ENCODE measurements at places on chromosomes 2 and 18.

DNA sequence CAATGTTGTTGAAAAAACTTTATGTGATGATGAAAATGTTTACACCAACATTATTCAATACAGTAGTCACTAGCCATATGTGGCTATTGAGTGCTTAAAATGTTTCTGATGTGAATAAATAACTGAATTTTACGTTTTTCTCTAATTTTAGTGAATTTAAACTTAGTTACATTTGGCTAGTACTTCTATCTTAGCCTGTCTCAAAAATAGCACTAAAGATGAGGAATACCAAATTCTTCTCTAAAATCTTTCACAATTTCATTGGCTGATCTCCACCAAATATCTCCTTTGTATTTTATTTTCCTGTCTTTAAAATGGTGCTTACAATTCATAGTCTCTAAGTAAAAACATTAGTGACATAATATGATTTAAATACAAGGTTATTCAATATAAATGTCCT is 83.7 kb upstream of the RND3 start:
- DNase-seq = no peak

DNA sequence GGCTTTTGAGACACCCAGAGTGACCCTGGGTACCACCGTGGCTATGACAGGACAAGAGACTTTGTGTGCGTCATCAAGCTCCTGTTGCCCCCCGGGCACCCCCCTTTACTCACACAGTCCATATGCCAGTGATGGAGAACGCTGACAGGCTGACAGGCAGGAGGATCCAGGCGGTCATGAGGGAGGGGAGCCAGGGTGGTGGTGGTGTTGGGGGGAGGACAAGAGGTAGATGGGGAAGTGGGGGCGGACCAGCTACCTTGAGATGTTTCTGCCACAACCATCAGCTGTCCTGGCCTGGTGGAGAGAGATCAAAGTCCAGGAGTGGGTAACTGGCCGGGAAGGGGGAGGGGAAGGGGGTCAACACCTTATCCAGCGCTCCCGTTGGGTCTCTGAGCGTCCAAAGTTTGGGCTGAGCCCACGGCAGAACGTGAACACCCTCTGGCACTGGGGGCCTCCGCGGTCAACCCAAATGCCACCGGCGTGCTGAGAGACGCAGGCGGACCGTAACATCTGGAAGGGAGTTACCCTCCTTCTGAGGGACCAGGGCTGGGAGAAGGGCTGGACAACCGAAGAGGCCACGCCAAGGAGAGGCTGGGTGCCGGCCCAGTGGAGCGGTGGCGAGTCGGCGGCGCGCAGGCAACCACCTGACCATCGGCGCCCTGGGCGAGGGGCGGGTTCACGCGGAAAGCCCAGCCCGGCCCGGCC is 575 bp downstream of the TMEM150A start:
- no peak for DNase-seq

DNA sequence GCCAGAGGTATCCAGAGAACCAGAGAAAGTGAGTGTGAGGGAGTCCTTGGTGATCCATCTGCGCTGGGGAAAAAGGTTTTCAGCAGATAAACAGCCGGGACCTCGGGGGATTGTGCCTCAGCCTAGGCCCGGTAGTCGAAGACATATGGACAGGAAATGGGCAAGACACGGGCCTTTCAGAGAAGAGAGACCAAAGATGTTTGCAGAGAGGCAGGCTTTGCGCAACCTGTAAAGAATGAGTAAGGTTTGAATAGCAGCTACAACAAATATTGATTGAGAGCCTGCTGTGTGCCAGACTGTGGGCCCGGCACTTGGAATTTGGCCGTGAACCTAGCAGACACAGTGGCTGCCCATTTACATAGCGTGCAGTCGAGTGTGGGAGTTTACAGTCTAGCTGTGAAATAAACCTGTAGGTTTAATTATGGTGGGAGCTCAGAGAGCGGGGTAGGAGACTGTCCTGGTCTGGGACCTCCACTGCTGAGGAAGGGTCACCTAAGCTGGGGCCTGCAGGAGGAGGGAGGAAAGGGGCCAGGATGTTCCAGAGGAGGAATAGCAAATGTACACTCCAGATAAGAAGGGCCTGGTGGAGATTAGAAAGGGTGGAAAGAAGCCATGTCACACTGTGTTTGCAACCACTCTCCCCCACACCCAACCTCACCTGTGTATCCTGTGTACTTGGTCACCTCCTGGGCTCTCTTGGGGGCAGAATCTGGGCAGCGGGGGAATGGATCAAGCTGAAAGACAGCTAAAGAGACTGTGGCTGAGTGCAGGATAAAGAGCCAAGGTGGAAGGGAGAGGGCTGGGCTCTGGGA is 3.0 kb downstream of the SH2D6 start:
- no peak for DNase-seq

DNA sequence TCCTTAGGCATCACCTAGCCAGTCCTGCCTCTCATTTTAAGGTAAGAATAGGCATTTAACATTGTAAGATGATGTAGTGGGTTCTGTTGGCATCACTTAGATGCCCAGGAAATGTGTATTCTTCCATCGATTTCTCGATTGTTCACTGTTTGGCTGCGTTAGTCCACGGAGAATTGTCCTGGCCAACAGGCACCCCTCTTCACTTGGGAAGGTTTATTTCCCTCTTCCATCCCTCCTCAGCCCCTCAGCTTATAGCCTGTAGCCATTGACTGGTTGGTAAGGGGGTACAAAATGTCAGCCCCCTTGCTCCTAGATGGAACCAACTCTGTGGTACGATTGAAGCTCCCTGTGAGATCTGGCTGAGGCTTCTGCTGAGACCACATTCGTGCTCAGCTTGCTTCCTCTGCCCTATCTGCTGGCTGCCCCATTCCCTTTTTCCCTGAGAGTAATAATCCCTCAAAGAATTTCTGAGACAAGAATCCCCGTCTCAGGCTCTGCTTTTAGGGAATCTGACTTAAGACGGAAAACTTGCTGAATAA is 43.4 kb downstream of the PLEKHA3 start:
- DNase-seq = no peak

DNA sequence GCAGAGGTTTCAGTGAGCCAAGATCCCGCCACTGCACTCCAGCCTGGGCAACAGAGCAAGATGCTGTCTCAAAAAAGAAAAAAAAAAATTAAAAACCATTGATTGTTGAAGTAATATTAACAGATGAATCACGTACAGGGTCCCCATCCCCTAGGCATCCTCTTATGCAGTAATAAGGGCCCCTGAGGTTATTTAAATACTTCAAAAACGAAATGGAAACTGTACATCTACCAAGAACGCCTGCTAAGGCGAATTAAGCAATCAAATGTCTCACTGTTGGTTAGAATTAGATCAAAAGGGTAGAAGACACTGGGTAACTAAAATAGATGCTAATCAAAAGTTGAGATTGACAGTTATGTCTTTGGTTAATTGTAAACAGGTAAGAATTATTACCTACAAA is 7.5 kb downstream of the TRABD2A start:
- DNase-seq = no peak

- no peak for DNase-seq
Measured at GRCh38 chr18:72840109-72840508, 27.7 kb downstream of the NETO1 start.

DNA sequence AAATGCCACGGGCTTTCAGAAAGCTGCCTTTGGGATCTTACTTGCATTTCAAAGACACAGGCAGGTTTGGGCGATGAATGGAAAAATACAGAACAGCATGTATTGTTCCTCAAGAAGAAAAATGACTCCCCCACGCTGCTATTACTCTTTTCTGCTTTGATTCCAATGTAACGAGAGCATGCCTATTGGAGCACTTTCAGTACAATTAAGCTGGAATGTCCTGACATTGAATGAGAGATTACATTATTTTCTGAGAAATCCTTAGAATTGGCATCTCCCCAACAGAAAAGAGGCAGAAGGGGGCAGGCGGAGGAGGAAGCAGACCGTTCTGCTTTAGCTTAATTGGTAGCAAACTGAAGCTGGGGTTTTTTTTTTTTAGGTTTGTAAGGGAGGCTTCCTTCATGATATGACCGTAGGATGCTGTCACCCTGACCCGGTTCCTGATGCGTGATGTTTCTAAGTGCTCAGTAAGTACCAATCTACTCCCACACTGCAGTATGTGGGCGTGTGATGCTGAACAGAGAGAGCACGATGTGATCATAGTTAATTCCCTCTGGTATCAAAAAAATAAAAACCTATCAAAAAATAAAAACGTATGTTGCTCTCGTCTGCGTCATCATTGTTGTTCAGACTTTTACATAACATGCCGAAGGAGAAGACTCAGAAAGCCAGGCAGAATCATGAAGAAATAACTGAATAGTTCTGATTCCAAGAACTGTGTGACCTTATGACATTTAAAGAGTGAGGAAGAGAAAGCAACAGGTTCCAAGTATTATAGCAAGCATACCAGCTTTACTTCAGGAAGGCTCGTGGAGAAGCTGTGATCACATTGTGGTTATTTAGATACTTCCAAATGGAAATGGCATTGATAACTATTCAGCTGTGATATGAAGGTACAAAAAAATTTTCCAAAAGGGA is 40.5 kb downstream of the LONRF2 start:
- DNase-seq = no peak

DNA sequence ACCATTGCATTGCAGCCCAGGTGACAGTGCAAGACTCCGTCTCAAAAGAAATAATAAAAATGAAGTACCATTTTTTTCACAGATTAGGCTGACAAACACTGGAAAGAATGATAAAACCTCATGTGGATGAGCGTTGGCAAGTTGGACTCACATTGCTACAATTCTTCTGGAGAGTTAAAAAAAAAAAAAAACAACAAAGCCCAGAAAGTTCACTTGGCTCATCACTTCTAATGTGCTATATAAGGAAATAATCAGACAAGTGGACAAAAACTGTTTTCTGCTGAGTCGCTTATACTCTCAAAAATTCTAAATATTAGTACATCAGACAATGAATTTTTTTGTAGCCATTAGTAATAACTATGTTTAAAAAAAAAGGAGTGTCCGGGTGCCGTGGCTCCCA is 38.4 kb downstream of the PKP4 start:
- DNase-seq = no peak

GRCh38 chr2:120949957-120950590 is 214.4 kb downstream of the GLI2 start:
- no peak for DNase-seq

GRCh38 chr2:20450201-20450999 is 3.5 kb downstream of the RHOB start:
- no peak for DNase-seq

DNA sequence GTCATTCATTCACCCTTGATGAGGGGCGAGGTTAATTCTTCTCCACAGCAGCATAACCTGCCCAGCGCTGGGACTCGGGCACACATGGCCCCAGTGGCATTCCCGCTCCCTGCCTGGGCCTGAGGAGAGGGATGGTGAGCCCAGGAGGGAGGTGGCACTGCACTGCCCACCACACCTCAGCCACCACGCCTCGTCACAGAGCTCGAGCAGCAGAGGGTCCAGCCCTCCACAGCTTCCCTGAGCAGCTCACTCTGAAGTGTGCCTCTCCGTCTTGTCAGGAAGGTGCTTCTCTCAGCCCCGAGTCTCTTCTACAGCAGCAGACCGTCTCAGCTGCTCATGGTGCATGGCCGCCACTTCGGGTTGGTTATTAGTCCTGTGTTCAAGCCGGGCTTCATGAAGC is 34.9 kb downstream of the COA5 start:
- no peak for DNase-seq

DNA sequence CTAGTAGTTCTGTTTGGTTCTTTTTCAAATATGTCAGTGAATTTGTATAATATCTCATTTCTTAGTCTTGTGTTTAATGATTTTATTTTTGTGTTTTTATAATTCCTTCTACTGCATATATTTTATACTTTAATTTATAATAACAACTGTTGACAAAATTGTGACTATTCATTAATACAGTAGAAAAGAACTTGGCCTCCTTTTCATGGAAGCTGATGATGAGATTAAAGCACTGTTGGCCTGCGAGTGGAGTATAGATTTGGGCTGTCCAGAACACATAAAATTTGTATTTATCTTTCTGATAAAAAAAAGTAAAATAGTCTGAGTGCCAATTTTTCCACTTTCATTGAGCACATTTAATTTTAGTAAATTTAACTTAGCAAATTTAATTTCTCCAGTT is 12.1 kb downstream of the CFLAR start:
- DNase-seq = no peak

DNA sequence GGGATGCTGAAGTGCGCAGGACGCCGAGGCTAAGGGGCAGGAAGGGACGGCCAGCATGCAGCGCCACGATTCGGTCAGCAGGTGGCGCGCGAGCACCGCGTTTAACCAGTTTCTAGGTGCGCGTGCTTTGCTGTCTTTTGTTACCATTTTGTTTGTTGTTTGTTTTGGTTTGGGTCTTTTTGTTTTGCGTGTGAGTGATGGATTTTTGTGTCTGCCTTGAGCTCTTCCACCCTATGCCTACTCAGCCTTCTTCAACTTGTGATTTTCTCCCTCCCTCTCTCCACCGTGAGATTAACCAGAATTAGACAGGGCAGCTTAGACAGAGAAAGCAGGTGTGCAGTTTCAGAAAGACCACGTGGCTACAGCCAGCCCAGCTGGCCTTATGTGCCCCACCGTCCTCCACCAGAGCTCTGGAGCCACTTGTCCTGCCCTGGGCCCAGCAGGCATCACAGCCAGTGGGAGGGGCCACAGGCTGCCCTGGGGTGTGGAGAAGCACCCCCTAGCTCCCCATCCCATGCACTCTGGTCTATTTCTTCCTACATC is 180.2 kb downstream of the RNF144A start:
- peak; percentile 44 for DNase-seq

DNA sequence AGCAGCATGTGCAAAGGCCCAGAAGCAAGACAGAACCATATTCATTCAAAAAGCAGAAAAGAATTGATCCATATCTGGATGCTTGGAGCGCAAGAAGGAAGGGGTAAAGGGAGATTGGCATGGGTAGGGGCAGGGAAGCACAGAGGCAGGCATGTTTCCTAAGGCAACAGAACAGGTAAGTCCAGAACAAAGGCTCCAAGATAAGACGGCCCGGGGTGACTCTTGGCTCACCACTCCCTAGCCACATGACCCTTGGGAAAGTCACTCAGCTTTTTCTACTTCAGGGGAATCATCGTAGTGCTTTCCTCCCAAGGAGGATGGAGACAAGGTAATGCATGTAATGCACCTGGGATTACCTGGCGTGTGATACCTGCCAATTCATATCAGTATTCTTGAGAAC is 37.7 kb upstream of the ST3GAL5 start:
- no peak for DNase-seq

DNA sequence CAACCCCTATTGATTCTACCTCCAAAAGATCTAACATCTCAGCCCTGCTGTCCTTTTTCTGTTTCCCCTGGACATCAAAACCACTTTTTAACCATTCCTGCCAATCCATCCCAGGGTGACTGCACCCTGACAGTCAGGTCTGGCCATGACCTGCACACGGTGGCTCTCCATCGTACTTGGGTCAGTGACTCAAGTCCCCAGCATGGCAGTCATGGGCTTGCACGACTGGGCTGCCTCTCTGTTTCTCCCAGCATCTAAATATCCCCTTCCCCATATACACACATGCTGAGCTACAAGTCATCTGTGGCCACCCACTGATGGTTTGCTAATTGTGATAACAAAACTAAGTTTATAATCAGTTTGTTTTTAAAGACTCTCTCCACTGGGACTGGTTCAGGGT is 6.6 kb downstream of the NCK2 start:
- DNase-seq = no peak

GRCh38 chr2:104836841-104837240 is 17.1 kb upstream of the POU3F3 start:
- no peak for DNase-seq

GRCh38 chr18:69250305-69251151 is 150.2 kb upstream of the DOK6 start:
- no peak for DNase-seq

GRCh38 chr18:49342690-49343089 is 117.8 kb downstream of the DYM start:
- DNase-seq = no peak
